Activated CD4-positive, alpha-beta T cell treated with anti-CD3 and anti-CD28 coated beads for 1 hour (primary cell): ENCODE measurements at places on chromosomes 7 and 10.
A peak's percentile ranks its signal among the peaks of the same experiment; 100 is the strongest.

DNA sequence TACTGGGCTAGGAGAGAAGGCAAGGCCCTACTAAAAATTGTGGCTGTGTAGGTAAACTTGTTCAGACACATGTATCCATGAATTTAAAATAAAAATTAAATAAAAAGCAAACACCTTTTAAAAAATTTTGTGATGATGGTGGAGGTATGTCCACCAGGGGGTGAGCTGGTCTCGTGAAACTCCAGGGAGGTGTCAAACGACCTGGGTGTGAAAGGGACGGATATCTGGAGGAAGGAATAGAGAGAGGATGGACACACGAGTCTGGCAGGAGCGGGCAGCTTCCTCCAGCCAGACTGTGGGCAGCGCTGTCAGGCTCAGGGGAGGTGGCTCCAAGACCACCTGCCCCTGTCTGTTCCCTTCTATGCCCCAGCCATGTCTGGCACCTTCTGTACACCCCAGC is 34.8 kb upstream of the DMBT1 start:
- no peak for DNase-seq

GRCh38 chr10:50615658-50616057 is 8.1 kb downstream of the SGMS1 start:
- no peak for DNase-seq

DNA sequence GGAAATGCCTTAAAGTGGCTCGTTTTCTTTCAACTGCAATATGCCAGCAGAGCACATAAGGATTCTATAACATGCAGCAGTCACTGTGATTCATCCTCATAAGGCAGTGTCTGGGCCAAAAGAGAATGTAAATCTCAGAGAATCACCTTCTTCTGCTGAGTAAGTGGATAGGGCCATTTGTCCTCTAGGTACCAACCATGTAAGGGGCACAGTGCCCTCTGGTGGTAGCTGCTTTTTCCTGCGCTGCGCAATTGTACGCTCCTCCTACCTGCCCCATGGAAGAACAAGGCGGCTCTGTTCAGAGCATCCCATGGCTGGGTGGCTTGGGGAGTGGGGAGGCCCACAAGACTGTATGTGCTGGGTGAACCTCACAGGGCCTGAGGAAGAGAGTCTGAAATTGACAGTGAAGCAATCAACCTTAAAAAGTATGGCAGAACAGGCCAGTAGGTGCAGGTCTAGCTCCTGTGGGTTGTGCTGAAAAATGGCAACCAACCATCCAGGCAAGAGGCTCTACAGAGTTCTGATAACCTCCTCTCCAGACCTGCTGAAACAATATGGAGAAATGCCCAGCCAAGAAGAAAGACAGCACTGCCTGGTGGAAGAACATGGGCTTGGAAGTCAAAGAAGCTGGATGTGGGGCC is 78.6 kb upstream of the C10orf90 start:
- peak; percentile 13 for DNase-seq

DNA sequence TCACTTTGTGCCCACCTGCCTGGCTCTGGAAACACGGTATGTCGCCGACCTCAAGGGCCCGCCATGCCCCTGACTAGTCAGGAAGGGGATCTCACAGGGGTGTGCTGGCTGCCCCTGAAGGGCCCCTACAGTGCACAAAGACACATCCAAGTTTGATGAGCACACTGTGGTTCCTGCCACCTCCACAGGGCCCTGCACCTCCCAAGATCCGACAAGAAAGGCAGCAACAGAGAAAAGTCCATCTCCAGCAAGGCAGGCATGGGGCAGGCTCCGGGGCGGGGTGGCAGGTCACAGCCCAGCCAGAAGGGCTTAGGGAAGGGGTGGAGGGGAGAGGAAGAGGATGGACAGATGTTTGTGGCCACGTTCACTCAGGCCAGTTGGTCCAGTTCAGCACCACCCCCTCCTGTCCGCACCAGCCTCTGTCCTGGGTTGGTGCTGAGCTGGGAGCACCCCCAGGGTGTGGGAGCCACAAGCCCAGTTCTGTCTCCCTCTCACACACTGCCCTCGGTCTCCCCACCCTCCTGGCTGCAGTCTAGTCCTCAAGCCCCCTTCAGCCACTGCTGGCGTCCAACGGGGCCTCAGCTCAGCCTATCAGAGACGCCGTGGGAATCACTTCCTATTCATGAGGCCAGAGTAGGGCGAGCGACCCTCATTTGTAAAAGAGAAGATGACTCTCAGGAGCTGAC is 11.5 kb downstream of the DRGX start:
- DNase-seq: no peak

DNA sequence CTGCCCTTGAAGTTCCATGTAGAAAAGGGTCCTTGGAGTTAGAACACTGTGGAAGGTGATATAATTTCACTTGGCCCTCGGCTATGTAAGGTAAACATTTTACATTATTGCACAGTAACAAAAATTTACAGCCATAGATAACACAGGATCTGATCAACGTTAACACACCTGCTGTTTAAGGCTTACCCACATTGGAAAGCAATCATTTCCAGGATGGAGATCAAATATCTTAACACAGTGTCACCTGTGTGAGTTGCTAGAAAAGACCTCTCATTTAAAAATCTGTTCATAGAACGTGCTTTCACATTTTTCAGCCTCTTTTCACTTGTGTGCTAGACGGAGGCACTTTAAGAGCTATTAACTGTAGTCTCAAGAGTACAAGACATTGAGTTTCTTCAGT is 1.9 kb downstream of the TMEM229A start:
- DNase-seq: no peak

DNA sequence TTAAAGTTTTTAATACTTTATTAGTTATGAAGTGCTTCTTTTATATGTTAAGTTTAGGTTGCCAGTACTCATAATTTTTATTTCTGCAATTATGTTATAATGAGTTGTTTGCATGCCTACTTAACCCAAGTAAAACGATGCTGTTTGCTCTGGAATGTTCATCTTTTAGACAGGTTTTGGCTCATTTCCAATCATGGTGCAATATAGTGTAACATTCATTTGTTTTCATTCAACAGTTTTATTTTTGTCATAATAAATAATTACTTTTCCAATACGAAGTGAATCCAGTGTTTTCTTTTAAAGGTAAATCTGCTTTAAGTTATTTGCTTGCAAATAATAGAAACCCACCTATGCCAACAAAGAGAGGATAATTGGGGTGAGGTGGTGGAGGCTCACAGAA is 22.1 kb downstream of the ARL5B start:
- no peak for DNase-seq

- DNase-seq: no peak
These were observed 49.9 kb downstream of the SIRT1 start for GRCh38 chr10:67934336-67934735.

DNA sequence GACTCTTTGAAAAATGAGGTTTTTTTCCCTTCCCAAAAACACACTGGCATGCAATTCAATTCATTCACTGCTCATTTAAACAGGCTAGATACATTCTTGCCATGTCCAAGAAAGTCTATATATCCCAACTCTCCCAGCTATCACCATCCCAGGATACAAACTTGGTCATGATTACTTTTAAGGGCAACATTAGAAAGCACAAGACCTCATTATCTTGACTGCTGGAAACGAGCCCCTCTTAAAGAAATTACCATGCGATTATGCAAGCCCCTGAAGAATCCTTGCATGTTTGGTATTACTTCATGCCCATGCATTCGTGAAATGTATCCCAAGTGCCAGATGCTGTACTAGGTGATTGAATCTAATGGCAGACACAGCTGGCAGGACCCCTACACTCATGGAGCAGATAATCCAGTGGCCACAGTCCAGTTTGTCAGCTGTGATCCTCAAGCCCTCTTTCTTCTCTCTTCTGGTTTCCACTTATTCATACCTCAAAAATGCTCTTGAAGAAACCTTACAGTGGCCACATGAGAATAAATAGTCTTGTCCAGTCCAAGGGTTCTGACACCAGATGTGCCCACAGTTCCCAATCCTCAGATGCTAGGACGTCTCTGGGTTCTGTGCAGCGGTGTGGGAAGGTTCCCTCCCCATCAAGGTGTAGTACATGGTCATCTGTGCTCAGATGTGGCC is 103.7 kb upstream of the HABP2 start:
- no peak for DNase-seq

GRCh38 chr7:6639627-6640026 is 2.5 kb downstream of the ZNF316 start:
- DNase-seq: no peak

GRCh38 chr10:2905851-2906250 is 161.5 kb upstream of the PFKP start:
- no peak for DNase-seq

DNA sequence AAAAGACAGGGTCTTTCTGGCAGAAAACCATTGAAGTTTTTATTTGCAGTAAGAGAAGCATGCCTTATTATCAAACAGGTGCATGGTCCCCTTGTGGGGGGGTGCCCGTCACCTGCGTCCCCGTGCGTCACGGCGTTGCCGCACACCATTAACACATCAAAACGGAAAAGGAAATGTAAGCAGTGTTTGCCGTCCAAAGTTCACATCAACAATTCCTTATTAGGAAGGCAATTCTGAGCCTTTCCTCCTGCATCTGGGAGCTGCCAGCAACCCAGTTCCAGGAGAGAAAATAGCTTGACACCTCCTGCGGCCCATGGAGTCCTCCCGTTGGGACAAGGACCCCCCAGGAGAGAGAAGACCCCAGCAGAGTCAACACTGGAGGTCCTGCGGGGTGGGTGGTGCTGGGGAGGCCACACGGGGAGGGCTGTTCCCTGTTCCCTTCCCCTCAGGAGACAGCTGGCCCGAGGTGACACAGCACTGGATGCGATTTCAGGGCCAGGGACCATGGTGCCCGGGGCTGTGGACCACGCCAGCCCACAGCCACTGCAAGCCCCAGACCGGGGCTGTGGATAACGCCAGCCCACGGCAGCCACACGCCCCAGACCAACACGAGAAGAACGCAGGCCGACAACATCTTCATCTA is 39.5 kb downstream of the DIP2C start:
- no peak for DNase-seq

- DNase-seq: no peak
These were observed 1.9 kb upstream of the HBP1 start for GRCh38 chr7:107166736-107167426.

DNA sequence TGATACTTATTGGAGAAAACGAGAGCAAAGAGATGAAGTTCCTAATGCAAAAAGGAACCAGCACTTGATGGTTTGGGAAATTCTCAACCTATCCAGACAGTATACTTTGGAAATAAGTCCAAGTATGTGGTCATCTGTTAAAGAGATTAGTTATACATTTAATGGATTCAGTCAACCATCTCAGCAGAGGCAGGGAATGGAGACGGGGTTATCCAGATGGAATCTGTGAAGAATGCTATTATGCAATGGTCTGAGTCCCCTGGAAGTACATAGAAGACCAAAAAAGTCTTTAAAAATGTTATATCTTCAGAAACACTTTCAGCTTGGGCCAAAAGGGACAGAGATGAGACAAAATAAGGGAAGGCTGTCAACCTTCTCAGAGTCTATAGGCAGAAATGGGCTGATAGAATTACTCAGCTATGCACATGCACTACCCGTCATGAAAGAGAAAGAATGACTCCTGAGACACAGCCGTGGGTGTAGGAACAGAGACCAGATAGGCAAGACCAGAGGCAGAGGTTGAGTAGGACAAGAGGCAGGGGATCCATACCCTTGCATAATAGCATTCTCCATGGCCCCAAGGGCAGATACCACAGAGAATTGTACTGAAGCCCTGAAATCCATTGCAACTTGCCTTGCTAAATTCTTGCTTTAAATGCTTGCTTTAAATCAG is 738.8 kb upstream of the POT1 start:
- no peak for DNase-seq

DNA sequence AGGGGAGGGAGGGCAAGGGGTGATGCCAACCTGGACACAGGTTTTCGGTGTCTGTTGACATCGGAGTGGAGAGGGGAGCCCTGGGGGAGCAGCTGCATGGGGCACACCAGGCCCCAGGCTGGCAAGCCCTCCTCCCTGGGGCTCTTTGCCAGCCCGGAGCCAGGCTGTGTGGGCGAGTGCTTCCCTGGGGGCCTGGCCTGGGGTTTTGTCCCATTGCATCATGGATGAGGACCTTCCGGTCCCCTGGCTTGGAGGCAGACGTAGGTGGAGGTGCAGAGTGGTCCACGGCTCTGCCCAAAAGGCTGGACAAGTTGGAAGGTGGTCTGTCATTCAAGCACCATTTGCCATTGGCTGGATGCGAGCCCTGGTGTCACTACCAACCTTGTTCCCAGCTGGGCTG is 34.8 kb downstream of the ZMIZ1 start:
- no peak for DNase-seq

GRCh38 chr7:71905821-71906220 is 506.3 kb downstream of the CALN1 start:
- no peak for DNase-seq

DNA sequence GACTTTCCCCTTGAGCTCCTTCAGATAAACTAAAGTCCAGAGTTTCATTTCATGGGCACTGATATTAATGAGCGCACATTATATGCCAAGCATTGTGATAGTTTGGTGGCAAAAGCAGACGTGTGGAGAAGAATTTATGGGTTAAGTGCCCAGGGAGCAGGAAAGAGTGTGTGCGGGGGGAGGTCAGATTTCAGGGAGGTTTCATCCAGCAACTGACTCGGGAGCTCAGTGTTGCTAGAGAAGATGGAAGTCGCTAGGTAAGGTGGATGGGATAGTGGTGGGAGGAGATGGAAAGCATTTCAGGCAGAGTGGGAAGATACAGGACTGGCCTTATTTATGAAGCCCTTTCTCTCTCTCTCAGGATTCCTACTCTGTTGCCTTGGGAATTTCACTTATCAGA is 223.0 kb downstream of the SNX10 start:
- no peak for DNase-seq

DNA sequence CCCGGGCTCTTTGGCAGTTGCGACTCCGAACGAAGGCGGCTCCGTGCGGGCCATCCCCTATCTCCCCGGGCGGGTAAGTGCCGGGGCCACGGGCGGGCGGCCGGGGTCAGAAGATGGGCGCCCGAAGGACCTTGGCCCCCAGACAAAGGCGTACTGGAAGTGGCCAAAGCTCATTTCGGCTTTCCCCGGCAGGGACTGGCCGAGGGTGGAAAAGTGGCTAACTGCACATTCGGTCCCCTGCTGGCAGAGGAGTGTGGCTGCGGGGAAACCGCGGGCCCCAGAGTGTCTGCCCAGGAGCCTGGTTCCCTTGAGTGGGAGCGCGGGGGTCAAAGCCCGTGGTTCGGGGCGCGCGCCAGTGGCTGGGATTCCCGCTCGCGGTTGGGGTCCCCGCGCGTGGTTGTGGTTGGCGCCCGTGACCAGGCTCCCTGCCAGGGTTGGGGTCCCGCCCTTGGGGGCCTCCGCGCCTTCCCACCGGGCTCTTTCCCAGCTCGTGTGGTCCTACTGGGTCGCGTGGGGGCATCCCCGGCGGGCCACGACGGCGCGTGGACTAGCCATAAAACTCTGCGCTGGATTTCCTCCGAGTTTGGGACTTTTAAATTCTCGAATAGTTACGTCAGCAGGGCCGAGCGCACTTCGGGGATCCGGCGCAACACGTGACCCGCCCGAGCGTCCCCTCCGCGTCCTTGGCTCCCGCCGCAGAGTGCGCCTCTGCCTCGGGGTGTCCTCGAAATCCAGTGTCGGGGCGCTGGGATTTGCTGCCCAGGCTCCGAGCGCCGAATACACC is 124.4 kb downstream of the TACC2 start:
- no peak for DNase-seq

- DNase-seq: no peak
These were observed 139.8 kb downstream of the CELF2 start for GRCh38 chr10:11157292-11158076.
